ENCODE measurements at places on chromosomes 2 and 18.

DNA sequence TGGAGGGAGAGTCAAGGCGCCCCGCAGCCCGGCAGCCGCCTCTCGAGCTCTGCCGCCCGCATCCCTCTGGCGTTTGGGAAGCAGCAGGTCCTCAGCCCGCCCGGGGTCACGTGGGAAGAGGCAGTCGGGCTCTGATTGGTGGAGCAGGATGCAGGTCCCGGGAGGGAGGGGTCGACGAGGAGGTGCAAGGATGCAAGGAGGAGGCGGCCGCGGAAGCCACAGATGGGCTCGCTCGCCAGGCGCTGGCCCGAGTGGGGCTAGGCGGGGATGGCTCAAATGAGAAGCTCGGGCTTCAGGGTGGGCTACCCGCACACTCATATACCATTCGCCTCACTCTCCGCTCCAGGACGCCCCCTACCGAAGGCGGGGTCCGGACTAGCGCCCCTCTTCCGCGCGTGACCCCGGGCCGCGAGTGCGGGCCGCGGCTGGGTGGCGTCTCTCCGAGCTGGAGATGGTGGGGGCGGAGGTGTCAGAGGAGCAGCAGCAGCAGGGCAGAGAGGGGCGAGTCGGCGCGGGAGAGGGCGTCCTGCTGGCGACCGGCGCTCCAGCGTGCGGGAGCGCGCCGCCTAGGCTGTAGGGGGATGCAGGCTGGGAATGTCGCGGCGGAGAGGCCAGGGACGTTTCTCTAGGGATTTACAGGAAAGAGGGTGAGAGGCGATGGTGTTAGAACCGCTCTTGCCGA is at the start of gene TMEFF2:
Gene TMEFF2, minus strand, starts transcription at position 68 of the 682 bp plus-strand sequence. CDS start 409 bp downstream, outside the sequence.
- DNase-seq: peak; percentile 47

GRCh38 chr2:120612931-120613330 is 122.7 kb upstream of the GLI2 start:
- no peak for DNase-seq

DNA sequence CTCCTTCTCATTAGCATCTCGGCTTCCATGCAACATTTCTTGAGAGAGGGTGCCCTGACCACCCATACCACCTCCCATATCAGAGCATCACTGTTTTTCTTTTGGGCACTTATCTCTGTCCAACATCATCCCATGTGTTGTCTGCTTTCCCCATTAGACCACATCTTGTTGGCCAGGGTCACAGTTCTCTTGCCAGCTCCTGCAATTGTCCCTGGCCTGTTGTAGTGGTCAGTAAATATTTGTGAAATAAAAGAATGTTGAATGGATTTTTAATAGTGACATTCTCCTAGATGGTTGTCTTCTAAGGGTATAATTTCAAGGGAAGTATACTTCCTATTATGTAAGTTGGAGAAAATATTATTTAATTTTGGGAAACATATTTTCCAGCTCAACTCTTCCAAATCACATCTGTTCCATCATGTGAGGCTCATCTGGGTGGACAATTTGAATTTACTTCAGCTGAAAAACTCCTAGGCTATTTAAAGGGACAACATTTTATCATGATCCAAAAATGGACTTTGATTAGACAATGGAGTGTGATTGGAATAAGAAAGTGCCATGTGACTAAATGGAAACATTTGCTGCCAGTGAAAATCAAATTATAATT is 83.0 kb downstream of the MOGAT1 start:
- no peak for DNase-seq

GRCh38 chr2:208266936-208267335 is 881 bp downstream of the PIKFYVE start:
- no peak for DNase-seq

DNA sequence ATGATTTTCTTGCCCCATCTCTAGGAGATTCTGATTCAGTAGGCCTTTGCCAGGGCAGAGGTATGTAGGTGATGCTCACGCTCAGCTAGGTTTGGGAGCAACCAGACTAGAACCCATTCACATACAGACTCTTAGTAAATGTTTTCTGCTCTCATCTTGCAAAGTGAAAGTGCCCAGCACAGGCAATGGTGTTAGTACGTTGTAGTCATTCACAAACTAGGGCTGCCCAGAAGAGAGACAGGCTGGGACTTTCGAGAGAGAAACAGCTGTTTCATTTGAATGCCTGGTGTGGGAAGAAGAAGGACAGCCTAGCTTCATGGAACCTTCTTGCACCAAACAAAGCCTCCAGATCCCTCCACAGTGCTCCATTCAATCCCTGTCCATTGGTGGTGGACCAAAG is 19.4 kb downstream of the DDX18 start:
- no peak for DNase-seq

DNA sequence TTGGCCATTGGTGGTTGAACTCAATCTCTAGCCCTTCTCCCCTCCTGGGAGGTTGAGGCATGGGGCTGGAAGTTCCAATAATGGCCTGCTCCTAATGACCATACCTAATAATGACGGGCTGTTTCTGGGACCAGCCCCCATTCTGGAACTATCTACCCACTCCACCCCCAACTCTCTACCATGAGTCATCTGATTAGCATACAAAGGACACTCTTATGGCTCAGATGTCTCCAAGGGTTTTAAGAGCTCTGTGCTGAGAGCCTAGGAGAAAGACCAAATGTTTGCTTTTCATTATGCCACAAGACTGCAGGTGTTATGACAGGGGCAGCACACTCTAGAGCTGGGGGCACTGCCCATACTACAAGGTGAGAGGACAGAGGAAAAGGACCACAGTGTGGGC is 137.0 kb upstream of the NCKAP5 start:
- DNase-seq: no peak

DNA sequence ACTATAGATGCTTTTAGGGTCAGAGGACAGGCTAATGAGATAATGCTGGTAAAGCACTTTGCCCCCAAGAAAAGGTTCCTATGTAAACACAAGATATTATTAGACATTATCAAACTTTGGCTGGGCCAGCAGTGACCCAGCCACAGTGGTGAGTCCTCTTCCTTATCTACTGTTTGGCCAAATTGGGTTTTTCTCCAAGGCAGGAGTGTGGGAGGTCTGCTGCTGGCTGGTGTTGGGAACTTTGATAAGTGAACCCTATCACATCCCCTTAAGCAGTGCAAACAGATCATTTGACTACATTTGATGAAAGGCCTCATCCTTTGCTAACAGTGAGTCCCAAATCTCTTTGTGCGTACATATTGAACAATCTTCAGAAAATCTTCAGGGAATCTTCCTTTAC is 16.2 kb downstream of the FZD7 start:
- DNase-seq: no peak

DNA sequence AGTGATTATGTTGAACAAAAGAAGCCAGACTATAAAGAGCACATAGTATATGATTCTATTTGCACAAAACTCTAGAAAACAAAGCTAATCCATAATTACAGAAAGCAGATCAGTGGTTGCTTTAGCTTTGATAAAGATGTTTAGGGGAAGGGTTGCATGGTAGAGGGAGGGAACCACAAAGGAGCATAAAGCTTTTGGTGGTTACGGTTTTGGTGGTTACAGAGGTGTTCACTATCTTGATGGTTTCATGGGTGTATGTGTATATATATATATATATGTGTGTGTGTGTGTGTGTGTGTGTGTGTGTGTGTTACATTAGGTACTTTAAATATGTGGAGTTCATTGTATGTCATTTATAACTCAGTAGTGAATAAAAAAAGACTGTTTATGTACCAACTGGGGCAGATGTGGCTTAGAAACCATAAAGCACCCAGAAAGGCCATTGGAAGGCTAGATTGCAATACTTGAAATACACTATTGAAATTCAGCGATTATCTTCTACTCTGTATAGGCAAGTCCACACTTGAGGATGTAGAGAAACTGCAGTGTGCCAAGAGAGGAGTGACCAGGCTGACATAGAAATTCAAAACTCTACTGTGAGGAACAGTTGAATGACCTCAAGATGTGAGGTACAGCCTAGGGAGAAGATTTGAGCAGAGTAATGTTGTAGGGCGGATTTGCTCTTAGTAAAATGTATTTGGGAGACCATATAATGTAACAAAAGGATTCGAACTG is 60.6 kb downstream of the CAB39 start:
- no peak for DNase-seq

- DNase-seq: no peak
Observed at GRCh38 chr18:3547891-3548615, 98.1 kb downstream of the TGIF1 start.

DNA sequence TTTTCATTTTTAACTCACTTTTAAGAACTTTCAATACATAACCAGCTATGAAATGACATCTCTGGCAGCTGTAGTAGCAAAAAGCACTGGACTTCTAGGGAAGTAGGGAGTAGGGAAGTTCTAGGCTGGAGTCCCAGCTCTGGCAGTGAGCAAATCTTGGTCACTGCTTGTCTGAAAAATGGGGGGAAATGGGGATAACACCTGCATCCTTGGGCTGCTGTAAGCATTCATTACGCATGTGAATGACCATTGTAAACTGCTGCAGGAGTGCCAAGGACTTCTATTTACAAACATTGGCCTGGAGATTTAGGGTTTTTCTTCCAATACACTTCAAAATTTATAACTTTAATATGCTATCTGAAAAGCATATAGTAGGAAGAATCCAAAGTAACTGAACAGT is 972 bp upstream of the MPP4 start:
- no peak for DNase-seq

- no peak for DNase-seq
Observed at GRCh38 chr2:182548031-182548950, 121.5 kb upstream of the PDE1A start.

DNA sequence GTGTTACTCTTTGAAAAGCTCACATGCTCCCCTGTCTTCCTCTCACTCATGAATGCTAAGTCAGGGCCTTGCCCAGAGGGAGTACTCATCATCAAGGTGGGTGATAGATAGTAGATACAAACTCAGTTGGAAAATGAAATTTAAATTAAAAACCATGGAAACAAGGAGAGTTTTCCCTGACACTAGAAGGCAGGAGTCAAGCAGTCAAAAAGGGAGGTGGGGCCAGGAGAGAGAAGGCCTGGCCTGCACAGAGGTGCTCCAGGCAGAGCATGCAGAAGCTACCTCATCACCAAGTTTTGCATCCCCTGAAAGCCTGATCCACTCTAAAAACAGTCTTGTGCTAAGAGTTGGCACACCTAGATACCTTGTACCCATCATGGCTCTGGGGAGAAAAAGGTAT is 143.7 kb downstream of the MYO5B start:
- DNase-seq: no peak
